ENCODE measurements at places on chromosomes 4 and X.

GRCh38 chr4:107692202-107692601 lies 27.8 kb downstream of the PAPSS1 start:
- no peak for DNase-seq

GRCh38 chrX:63652086-63652765 lies 132.8 kb downstream of the ARHGEF9 start:
- no peak for DNase-seq

DNA sequence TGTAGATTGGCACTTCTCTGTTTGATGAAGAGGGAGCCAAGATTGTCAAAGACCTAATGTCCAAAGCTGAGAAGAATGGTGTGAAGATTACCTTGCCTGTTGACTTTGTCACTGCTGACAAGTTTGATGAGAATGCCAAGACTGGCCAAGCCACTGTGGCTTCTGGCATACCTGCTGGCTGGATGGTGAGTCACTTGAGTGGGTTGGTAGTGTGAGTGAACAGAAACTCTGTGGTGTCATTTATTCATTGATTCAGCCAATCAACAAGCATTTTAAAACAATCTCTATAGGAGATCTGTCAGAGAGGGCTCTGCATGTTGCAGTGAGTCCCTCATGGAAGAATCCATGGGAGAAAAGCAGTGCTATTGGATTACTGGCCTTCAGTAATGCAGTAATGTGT lies 16.3 kb downstream of the TAF9B start:
- peak; percentile 10 for DNase-seq

- no peak for DNase-seq
Observed at GRCh38 chr4:3324093-3324815, 31.4 kb downstream of the RGS12 start.

DNA sequence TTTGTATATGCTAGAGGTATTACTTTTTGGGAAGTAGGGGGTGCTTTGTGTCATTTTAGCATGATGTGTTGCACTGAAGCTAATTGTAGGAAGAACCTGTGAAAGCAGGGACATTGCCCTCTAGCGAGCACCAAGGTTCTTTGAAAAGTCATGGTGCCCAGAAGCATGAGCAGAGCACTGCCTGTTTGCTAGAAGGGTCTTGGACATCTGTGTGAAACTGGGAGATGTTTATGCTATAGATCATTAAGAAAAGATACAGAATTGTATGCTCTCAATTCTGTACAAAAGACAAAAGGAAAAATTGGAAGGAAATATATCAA lies 14.7 kb downstream of the GRPR start:
- DNase-seq = peak; percentile 17

DNA sequence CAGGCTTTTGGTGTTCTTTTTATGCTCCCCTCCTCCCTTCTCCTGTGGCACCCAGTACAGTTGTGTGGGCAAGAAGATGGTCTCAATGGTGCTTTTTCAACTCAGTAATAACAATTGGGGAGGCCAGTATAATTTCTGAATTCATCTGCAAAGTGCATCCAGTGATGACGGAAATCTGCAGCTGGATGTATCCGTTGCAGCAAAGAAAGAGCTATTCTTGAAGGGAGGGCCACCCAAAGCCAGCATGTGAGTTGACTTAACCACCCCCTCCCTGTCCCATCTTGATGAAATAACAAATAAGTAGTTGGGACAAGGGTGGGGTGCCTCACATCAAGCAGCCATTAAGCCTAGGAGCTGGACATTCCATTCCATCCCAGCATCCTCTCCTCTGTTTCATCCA lies 30.7 kb downstream of the TSC22D3 start:
- no peak for DNase-seq

GRCh38 chr4:150970685-150971151 lies 44.4 kb downstream of the LRBA start:
- no peak for DNase-seq

GRCh38 chrX:149513825-149514428 lies 8.8 kb upstream of the IDS start:
- no peak for DNase-seq

DNA sequence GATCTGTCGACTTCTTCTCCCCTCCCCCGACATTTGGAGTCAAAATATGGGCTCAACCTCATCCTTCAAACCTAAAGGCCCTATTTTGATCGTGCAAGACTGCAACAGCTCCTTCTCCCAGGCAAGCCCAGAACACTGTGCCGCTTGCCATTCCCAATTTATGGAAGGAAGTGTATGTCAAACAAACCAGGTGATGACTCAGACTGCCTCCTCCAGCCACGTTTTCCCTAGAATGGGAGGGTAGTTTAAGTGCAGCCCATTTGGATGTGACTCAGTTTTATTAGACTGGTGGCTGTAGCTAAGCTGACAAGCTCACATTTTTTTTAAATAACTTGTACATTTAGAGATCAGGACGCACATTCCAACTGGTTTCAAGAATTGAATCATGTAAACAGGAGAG lies 570.4 kb upstream of the DIPK2B start:
- DNase-seq = peak; percentile 78

DNA sequence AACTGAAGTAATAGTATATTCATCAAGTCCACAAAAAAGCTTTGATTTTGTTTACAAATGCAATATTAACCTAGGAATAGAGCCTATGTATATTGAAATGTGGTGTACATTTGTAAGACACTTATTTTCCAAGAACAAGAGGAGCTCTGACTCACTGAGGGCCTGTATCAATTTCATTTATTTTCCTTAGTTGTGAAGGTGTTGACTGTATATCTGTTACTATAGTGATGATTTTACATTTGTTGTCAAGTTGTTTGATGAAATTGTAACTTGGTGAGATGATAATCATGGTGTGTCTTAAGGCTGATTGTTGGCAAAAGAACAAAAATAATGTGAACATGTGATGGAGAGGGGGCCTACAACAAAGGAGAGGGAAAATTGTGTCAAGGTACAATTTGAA lies 274.9 kb upstream of the TEX13A start:
- peak; percentile 16 for DNase-seq

DNA sequence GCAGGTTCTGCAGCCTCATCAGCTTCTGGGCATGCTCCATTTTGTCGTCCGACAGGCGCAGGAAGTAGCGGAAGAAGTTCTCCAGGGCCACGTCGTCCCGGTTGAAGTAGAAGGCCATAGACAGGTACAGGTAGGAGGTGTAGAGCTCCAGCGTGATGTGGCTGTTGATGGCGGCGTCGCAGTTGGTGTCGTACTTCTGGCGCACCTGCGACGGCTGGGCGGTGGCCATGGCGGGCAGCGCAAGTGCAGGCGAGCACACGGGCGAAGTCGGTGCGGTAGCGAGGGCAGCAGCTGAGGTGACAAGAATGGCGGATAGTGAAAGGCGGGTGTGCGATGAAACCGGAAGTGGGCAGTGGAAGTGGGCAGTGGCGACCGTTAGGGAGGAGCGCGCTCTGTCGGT lies at the start of gene FTHL17:
TSS of gene FTHL17 (minus strand) at position 317 of the 400 bp plus-strand sequence. CDS start at position 229, 88 bp downstream.
- DNase-seq = no peak

DNA sequence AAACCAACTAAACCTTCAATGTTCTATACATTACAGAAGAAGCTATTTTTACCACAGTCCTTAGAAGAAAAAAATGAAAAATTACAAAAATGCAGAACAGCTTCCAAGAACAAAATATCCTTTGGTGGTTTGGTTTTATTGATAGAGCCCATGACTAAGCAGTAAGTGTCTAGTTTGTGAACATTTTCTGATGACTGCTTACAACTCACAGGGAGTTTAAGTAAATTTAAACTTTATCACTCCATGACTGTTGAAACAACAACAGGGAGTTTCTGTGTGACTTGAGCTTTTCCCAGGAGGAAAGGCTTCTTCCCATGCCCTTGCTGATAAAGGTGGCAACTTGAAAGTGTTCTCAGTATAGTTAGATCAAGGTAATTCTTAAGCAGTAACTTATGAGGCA lies 2.9 kb downstream of the PF4 start:
- DNase-seq = peak; percentile 92

GRCh38 chr4:26867914-26868684 lies 7.5 kb downstream of the STIM2 start:
- DNase-seq = no peak

- peak; percentile 69 for DNase-seq
Observed at GRCh38 chrX:356385-357034, 30.2 kb downstream of the PPP2R3B start.

- no peak for DNase-seq
Observed at GRCh38 chr4:6044276-6044675, 26.0 kb upstream of the C4orf50 start.

DNA sequence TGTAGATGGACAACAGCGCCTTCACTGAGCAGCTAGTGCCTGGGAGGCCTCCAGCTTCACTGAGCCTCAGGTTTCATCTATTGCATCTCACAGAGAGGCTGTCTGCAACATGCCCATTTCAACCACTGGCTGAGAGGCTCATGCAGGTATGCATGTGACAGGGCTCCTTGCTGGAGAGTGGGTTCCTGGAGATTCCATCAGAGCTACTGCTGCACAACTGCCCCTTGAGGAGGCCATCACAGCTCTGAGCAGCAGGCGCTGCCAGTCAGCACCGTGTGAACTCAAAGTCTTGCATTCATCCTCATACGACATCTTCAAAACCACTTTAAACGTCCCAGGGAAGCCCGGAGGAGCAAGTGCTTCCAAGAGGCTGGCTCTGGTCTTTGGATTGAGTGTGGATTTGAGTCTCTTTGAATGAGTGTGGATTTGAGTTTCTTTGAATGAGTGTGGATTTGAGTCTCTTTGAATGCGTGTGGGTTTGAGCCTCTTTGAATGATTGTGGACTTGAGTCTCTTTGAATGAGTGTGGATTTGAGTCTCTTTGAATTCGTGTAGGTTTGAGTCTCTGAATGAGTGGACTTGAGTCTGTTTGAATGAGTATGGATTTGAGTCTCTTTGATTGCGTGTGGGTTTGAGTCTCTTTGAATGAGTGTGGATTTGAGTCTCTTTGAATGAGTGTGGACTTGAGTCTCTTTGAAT lies 8.7 kb downstream of the P2RY8 start:
- no peak for DNase-seq

DNA sequence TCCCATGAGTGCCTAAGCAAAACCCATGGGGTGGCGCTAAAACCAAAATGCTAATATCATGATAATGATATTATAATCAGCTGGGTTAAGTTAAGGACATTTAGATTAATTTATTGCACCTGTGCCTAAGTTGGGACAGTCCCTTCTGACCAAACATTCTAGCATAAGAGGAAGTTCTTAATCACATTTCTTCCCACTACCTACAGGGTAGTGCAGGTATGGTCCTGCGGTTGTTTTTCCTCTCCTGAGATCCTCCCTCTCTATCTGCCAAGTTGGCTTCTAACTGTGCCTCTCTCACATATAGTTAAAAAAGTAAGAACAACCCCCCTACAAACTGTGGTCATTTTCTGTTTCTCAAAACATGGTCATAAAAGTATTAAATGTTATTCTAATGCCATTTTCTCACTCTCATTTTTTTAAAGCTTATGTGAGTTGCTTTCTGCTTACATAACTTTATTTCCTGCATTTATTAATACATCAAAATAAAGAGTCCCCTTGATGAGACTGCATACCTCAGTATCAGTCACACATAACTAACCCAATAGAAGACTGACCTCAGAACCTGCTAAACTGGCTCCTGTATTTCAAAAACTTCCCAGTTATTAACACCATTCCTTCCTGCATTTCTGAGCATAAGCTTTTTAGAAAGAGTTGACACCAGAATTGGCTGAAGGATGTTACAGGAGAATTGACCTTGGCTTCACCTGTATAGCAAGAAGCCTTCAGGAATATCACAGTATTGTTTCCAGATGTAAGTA lies 1332.5 kb downstream of the FSTL5 start:
- DNase-seq = no peak

DNA sequence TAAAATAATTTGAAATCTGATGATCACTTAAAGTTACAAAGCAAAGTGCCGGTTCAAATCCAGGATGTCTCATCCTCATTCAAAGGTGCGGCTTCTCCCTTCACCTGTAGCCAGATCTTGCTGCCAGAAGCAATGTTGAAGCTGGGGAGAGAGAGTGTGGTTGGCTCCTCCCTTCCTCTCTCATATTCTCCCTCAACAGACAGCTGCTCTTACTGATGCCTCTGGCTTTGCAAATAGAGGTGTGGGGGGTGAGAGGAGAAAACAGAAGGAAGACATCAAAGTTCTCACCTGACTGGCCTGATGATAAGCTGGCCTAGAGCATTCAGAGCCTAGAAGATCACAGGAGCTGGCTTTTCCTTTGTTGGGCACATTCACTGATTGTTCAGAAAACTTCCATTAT lies 28.3 kb upstream of the BTC start:
- DNase-seq = no peak

GRCh38 chr4:53902786-53903185 lies 161.6 kb downstream of the CHIC2 start:
- no peak for DNase-seq

- no peak for DNase-seq
Observed at GRCh38 chr4:165048170-165048569, 5.5 kb upstream of the TRIM75 start.

- DNase-seq = peak; percentile 2
Observed at GRCh38 chrX:139750390-139750789, 42.4 kb upstream of the MCF2 start.

GRCh38 chrX:125651426-125651825 lies 331.8 kb downstream of the TEX13C start:
- no peak for DNase-seq

GRCh38 chrX:24231131-24231540 lies 81.6 kb downstream of the ZFX start:
- peak; percentile 88 for DNase-seq

All from choroid plexus epithelial cell (primary cell).